ENCODE measurements at places on chromosomes 16 and 17.

DNA sequence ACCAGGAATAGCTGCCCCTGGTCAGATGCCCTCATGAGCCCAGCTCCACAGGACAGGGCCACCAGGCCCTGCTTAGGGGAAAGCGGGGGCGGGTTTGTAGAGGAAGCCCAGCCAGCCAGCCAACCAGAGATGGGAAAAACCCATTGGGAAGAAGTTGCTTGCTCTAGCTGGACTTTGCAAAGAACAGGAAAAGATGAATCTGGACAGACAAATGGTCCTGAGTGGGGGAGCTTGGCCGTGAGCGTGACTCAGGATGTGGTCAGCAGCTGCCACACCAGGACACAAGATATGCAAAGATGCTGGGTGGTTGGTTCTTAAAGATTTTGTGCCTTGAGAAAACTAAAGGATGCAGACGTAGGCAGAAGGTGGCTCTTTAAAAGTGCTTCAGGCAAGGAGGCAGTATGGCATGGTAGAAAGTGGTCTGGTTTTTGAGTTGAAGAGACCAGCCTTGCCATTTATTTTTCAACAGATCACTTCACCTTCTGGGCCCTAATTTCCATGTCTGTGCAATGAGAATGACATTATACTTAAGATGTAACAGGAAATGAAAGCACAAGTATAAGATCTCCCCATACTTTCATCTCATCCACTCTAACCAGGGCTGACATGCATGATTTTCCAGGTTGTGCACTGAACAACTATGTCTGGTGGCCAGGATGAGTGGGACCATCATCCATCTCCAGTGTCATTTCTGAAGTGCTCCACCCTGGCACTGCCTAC, 27.8 kb upstream of the HEATR6 start:
- no peak for DNase-seq

- DNase-seq: no peak
Observed at GRCh38 chr17:5911919-5912318, 158.3 kb upstream of the WSCD1 start.

DNA sequence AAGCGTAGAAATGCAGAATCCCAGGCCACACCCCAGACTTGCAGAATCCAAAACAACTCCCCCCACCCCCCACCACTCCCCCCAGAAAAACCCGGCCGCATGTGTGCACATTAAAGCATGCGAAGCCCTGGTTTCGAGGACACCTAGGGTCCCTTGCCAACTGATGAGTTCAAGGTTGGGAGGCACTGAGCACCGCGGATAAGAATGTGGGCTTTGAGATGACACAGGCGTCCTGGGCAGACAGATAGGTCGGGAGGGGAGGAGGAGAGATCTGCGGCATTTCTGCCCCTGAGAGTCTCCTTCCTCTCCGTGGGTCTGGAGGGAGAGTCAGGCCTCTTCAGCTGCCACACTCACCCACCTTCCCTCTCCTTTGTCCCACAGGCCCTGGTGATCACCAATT, 98.3 kb downstream of the ABCC1 start:
- DNase-seq: no peak

DNA sequence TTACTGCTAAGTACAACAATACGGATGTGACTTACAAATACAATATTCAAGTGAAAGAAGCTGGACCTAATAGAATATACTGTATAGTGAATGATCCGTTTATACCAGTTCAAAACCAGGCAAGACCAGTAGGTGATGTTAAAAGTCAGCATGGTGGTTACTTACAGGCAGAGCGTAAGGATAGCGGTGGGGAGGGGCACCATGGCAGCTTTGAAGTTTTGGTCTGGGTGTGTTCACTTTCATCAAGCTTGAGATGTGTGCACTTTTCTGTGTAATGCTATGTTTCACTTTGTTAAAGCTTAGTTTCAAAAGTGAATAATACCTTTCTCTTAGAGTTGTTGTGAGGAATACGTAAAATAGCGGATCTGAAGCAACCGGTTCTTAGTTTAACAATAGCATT, 16.5 kb upstream of the SLC35G3 start:
- no peak for DNase-seq

GRCh38 chr16:19883296-19883965, 1.2 kb downstream of the GPRC5B start:
- peak; percentile 14 for DNase-seq

GRCh38 chr17:48131216-48131824, 23.8 kb downstream of the SNX11 start:
- DNase-seq: peak; percentile 79

DNA sequence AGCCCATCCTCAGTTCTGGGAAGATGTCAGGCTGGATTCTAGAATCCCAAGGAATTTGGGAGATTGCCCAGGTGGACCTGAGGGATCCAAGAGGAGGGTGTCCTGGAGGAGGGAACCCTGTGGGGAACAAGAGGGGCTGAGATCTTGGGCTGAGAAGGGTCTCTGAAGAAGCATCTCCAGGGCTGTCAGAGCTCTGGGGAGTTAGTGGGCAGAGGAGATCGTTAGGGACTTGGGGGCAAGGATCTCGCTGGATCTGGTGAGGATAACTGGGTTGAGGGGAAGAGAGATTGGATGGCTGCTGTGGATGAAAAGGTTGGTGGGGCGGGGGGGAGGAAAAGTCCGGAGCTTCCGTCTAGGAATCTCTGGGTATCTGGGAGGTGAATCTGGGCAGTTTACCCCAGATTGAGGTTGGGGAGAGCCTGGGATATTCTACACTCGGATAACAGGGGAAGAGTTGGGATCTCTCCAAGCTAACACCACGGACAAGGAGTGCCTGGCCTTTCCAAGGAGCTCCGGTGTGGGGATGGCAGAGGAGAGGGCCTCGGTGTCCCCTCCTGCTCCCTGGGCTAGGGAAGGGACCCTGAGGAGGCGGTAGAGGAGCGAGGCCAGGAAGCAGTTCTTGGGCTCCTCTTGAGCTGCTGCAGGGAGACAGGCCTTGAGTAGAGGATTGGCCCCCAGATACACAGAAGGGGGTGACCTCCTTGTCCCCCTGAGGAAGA, 1.7 kb downstream of the FBXL19 start:
- no peak for DNase-seq

GRCh38 chr16:86316967-86317812, 193.1 kb upstream of the FOXF1 start:
- no peak for DNase-seq

DNA sequence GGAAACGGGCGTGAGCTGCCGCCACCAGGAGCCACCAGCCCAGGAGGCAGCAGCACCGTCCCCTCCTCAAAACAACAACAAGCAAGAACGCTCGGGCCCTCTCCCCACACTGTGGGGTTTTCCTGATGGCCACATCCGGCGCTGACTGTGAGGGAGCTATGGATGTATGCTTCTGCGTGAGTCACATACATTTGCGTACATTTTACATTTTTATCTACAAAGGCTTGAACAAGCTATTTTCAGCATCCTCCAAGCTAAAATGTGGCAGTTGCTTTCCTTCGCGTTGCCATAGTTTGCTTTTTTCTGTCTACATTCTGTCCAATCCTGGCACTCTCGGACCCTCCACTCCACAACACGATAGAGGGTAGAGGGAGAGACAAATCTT, 2.0 kb upstream of the ABR start:
- DNase-seq: no peak

GRCh38 chr16:58409316-58409973, 17.2 kb downstream of the GINS3 start:
- DNase-seq: no peak

GRCh38 chr16:68737730-68738629, 888 bp downstream of the CDH1 start:
- DNase-seq: no peak

GRCh38 chr16:66342294-66342900, 24.1 kb upstream of the CDH5 start:
- peak; percentile 75 for DNase-seq

- DNase-seq: no peak
Observed at GRCh38 chr16:79401782-79402181, 198.8 kb downstream of the MAF start.

DNA sequence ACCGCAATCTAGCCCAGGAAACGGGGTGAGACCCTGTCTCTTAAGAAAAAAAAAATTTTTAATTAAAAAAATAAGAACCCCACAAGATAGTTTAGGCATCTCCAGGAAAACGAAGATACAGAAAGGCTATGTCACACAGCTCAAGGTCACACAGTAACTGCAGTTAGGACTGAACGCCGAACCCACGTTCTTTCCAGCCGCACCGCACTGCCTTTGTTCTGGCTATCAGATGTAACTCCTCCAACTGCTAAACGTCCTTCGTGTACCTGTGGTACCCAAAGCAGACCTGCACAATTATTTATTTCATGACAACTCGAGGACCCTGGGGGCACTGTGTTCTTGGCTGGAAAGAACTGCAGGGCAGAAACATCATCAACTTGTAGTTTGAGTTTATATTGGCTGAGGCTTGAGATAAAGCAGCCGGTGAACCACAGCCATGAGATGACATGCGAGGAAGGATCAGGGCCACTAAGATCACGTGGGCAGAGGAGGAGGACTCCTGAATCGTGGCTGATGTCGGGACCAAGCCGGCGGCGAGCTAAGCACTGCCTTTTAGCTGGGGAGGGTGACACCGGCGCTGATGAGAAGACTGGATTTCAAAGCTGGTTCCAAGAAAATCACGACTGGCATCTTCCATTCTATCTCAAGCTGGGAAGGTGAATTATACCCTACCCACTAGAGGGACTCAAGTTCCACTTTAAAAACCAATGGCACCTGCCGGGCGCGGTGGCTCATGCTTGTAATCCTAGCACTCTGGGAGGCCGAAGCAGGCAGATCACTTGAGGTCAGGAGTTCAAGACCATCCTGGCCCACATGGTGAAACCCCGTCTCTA, 20.7 kb upstream of the MNT start:
- DNase-seq: no peak

- no peak for DNase-seq
Observed at GRCh38 chr17:19270704-19271611, 33.8 kb downstream of the EPN2 start.

DNA sequence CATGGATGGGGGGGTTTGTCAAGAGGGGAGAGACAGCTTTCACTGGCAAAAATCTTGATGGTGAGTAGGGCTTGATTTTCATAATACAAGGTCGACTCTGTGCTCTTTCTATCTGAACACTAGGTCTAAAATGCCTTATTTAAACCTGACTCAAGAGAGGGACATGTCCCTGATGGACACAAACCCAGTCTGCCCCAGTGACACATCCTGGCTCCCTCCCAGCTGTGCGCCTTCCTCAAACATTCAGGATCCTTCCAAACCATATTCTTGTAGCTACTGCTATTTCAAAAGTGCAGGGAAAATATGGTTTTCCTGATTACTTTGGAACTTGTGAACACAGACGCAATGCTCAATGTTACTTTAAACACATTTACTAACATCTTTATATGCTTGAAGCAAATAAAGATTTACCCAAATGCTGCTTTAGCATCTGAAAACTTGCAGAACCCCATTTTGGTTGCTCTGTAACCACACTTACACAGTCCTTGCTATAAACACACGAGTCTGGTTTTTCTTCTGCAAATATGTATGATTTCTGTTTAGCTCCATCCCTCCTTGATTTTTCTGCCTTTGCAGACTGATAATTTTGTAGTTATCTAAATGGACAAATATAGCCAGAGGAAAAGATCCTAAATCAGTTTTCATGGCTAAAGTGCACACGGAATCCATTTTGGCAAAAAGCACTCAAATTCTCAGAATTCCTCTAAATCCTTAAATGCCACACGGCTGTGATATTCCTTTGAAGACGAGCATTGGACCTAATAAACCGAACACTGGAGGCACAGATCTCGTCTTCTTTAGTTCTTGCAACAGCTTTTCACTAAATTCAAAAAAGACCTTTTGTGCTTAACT, 499.9 kb upstream of the ZFHX3 start:
- no peak for DNase-seq

GRCh38 chr16:88783391-88784073, 1.5 kb downstream of the PIEZO1 start:
- no peak for DNase-seq

DNA sequence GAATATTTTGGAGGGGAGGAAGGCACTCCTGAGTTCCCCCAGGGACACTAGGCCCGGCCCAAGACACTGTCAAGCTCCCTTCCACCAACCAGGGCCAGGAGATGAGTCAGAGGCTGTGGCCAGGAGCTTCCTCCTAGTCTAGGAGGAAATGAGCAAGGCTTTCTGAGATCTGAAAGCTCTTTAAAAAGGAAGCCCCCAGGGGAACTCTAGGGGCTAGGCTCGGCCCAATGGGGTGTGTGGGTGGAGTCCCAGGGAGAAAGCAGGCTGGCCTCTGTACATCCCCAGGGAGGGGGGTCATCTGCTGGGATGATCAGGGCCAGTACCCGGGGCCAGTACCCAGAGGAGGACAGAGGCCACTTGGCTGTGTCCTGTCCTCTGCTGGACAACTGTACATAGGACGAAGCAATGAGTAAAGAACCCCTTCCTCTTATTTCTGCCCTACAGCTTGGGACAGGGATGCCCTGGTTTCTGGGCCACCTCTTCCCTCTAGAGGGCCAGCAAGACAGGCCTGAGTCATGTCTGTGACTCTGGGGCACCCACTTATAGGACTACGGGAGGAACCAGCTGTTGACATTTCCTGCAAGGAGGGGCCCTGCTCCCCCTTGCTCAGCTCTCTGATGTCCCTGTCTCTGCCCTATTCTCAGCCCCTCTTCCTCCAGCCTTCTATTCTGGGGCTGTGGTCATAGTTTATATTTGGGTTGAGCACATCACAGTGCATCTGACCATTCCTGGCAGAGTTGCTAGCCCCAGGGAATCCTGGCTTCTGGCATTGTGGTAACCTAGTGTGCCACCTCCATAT, 2.7 kb downstream of the FHOD1 start:
- DNase-seq: peak; percentile 46

DNA sequence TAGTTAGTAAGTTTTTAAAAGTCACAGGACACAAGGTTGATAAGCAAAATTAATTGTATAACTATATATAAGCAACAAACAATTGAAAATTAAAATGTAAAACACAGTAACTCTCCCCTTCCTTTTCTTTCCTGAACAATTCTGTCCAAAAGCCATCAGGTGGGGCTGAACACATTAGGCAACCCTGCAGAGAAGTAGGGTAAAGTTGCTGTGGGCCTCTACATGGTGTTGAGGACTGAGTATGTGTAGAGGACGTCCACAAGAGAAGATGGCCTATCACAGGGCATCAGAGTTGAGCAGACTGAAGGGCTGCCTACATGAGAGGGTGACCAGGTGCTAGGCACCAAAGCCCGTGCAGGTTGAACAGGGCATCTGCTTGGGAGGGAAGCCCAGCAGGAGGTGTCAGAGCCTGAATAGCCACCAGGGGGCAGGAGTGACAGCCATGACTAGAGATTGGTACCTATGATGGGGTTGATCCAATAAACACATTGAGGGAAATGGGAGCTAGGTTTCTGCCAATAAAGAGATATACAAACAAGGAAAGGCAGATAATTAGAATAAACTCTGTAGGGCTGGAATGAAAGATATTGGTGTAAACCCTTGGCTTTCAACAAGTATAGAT, 415.1 kb downstream of the NPIPA8 start:
- peak; percentile 62 for DNase-seq

- DNase-seq: no peak
Observed at GRCh38 chr16:20122011-20122410, 48.3 kb upstream of the GPR139 start.

All from BE2C (cell line).